Right ventricle myocardium superior (tissue), 1 donor: ENCODE measurements at places on chromosomes 5 and 9. TPM values are rescaled to one million over a fixed set of nuclear protein-coding genes. Genes with fewer than 3 reads are reported as not detected.

The PAPPA gene
- total RNA-seq = 1.2 TPM

GRCh38 chr5:56517011-56517416 lies 283.9 kb upstream of the ANKRD55 start:
- no peak for DNase-seq

DNA sequence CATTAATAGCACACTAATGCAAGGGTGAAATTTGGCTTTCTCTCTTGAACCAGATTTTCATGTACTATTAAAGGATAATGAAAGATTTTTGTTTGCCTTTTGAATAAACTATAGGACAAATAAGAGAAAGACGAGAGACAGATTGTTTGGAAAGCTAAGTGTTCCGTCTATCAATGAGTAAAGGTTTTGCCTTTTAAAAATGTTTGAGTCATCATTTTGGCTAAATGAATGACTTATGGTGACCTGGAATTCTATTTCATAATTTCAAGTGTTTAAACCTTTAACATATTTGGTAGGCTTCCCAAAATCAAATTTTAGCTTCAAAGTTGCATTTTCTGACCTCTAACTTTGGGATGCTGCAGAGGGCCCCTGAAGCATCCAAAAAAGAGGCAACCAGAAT lies 145.2 kb downstream of the SLC25A46 start:
- DNase-seq = no peak

DNA sequence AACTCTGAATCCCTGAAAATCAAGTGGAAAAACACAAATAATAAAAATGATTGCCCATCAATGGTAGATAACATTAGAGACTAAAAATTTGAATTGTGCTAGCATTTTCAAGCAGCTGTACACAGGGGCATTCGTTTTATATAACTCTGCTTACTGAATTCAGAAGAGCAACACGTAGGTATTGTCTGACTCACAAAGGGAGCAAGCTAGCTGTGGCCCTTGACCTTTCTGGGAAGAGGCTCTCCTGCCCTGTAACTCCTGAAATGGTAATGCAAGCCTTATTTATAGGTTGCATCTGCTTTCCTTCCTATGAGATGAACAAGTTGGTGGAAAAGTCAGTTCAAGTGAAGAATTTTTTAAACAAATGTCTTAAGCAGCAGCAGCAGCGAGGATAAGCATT lies 218.7 kb upstream of the EFNA5 start:
- no peak for DNase-seq

- DNase-seq = no peak
These were observed 41.1 kb downstream of the DAP start for GRCh38 chr5:10719965-10720364.

- DNase-seq = no peak
These were observed 65.8 kb upstream of the TBC1D2 start for GRCh38 chr9:98321269-98321668.

The KCNT1 gene
- total RNA-seq = 3.9 TPM

GRCh38 chr5:16160706-16161105 lies 18.9 kb downstream of the MARCHF11 start:
- no peak for DNase-seq

DNA sequence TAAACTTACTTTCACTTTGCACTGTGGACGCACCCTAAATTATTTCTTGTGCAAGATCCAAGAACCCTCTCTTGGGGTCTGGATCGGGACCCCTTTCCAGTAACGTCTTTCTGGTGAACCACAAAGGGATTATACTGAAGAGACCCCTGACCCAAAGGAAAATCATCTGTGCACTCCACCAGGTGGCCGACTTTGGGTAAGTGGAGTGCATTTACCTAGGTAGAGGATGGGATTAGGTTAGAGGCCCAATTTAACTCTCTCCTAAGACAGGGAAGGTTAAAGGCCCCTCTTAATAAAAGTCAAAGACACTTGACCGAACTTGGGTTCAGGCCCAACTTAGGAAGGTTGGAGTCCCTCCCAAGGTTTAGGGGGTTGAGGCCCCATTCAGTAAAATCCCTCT lies 8.2 kb upstream of the PAIP1 start:
- DNase-seq = no peak
